ENCODE measurements at places on chromosomes 3 and 15. TPM values are rescaled to one million over a fixed set of nuclear protein-coding genes. Genes with fewer than 3 reads are reported as not detected.

DNA sequence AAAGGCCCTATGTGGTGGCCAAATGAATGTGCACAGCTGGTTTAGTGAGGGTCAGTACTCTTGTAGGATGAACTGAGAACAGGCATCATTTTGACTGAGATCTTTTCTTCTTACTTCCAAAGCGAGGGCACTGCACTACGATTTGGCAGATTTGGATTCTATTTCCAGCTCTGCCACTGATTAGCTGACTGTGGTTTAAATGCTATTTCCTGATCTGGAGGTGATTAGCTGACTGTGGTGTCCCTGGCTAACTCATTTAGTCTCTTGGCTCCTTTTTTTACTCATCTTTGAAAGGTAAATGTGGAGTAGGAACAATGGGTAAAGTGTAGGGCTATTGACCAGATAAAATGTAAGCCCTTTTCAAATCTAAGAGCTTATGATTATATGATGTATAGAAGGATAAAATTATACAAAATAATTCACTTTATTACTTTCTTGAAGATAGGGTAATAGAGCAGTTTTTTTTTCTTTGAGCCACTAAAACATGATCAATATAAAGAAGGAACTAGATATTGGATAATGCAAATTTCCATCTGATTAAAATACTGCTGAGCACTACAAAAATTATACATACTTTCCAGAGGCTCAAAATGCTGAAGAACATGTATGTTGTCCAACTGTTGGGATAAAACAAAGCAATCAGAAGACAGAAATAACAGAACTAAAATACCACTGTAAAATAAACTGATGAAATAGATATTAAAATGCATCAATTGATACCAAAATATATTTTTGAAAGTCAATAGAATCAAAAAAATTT lies 39.7 kb upstream of the PLOD2 start:
- no peak overlapping the region for H3K27ac ChIP-seq
- H3K4me3 ChIP-seq, result no peak overlapping the region
- no peak for DNase-seq

SCAANT1 gene
- total RNA-seq, result not detected

DNA sequence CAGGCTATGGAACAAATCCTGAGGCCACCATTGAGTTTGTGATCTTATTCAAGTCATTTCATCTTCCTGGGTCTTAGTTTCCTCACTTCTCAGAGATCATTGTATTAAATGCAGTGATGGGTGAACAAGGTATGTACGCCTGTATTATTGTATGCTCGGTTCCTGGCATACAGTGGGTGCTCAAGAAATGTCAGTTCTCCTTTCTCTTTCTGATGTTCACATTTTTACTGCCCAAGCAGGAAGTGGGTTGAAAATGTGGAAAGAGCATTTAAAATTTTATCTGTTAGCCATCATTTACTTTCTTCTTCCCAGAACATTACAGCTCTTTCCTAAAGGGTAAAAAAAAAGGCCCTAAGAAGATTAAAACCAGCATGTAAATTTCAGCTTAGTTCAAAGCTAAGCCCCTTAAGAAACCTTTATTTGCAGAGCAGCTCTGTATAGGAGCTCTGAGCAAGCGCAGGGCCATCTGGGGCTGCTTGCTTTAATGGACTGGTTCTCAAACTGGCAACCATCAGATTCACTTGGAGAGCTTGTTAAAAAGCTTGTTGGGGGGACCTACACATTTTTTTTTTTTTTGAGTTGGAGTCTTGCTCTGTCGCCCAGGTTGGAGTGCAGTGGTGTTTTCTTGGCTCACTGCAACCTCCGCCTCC lies 179.4 kb downstream of the CHST2 start:
- H3K4me1 ChIP-seq, result no peaks in the 10 kb centered on the region
- H3K27ac ChIP-seq, result no peak overlapping the region
- no peaks in the 10 kb centered on the region for H3K27me3 ChIP-seq
- DNase-seq, result no peak
- no peaks in the 10 kb centered on the region for H3K36me3 ChIP-seq

CCR3 gene
- 0.43 TPM for total RNA-seq

DNA sequence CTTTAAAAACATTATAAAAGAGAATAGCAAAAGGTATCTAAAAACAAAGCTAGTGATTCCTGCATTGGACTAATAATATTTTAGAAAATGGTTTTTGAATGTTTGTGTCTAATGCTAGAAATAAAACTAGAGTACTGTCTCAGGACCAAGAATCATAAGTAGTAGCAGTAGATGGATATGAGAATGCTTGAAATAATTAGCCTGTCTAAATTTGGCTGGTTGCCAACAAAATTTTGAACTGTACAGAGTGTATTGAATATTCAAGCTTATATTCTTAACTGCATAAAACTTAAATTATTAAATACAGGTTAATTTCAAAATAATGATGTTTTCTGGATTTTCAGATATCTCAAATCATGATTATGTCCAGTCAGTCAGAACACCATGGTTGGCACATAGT lies 14.0 kb downstream of the ABHD5 start:
- no peak overlapping the region for H3K27ac ChIP-seq
- no peaks in the 10 kb centered on the region for H3K27me3 ChIP-seq
- DNase-seq, result no peak

GRCh38 chr3:21889166-21889565 lies 138.2 kb upstream of the ZNF385D start:
- DNase-seq, result no peak
- H3K36me3 ChIP-seq, result no peaks in the 10 kb centered on the region
- H3K27ac ChIP-seq, result no peak overlapping the region

DNA sequence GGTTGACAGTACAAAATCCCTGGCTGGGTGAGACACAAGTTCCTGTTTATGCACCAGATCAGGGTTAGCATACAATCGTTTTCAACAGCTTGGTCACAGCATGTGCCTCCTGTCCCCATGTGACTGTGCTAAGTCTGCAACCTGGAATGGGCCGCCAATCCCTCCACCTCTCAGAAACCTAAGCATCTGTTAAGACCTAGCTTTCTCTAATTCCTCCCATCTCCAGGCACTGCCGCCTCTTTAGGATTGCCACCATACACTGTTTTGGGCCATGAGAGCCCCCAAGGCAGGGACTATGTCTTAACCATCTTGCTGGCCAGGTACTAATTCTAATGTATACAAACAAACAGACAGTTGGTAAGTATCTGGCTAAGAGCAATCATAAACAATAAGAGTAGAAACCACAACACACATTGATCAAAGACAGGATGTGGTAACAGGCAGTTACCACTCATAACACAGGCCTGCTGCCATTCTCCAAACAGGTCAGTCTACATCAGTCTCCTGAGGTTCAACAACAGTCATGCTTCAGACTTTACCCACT lies 25.6 kb downstream of the SEC22C start:
- DNase-seq, result no peak
- H3K4me1 ChIP-seq, result no peaks in the 10 kb centered on the region
- H3K36me3 ChIP-seq, result peaks cover 91% of the 10 kb centered on the region
- H3K27me3 ChIP-seq, result no peaks in the 10 kb centered on the region
- no peak overlapping the region for H3K4me3 ChIP-seq
- peak overlapping the region; percentile 25 for H3K27ac ChIP-seq

All from upper lobe of right lung (tissue), 1 donor.